ENCODE measurements at places on chromosomes 1 and 21.

DNA sequence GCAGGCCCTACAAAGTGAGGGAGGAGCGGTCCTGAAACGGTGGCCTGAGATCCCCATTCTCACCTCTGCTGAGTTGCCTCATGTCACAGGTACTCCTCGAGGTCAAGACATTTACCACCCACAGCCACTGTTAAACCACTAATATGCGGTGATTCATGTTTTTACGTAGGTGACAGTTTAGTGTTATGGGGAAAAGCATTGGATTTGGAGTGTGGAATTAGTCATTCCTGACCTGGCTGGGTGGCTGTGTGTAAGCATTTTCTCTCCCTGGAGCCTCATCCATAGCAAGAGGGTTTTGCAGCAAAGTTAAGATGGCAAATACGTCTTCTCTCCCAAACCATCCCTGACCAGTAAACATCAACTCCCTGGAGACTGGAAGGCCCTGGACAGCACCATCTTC, 57.8 kb upstream of the KCNJ6 start:
- peak; percentile 50 for DNase-seq

DNA sequence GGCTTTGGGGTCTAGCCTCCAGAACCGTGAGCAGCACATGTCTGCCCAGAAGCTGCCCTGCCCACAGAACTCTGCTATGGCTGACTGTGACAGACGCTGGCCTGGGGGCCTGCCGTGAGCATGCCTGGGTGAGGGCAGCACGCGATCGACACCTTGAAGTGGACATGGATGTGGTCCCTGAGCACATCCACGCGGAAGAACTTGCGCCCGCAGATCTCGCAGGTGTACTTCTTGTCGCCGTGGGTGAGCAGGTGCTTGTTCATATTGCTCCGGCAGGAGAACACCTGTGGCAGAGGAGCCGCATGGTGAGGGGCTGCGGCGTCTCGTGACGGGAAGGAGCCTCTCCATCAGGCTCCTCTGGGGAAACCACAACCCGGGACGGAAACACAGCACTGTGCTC, 56.0 kb downstream of the PRDM15 start:
- no peak for DNase-seq

DNA sequence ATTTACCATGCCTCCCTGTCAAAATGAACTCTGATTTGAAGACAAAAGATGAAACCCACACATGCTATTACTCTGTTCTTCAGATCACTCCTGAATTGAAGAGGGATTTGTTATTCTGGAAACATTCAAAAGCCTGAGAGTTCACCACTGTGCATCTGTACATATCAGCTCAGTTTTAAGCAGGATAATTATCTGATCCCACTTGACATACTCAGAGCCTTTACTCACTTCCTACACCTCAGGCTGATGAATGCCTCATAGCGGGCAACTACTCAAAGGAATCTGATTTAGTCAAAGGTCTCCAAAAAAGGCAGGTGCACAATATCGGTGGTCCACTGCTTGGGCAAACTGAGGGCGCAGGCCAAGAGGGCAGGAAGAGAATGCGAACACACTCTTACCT, 47.5 kb upstream of the LPAR3 start:
- DNase-seq, result no peak

DNA sequence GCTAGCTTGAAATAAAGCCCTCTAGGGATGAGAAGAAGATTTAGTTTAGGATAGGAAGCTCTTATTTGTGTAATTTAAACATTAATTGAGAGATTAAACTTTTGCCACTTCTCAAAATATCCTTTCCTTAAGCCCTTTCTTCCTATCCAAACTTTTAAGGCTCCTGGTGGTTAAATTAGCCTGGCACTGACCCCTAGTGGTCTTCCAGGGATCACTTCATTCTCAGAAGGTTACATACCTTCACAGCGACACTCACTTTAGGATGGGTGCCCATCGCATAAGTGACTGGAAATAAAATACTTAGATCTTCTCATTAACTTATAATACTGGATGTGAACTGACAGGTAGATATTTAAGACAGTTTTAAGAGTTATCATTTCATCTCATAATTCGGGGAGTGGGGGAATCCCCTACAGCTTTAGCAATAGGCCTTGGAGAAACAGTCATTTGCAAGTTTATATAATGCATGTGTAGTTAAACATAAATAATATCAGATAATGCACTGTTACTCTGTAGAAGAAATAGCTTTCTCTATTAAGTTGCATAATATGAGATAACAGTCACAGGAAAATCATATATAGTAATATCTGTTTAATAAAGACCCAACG, 7.4 kb downstream of the LHX9 start:
- DNase-seq, result peak; percentile 25

DNA sequence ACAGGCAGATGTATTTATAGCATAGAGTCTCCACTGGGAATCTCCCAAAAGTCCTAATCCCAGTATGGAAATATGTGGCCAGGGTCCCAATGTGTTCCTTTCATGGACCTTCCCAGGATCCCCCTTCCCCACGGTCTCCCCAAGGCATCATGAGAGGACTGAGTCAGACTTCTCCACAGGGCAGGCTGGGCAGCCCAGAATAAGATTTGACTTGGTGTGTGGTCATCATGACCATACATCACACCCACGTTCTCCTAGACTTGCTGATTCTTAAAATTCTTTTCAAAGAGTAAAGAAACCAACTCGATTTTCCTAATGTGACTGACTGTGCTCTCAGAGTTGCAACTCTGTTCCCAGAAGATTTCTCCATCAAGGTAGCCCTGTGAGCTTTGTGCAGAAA, 93.9 kb upstream of the CD34 start:
- DNase-seq, result no peak

DNA sequence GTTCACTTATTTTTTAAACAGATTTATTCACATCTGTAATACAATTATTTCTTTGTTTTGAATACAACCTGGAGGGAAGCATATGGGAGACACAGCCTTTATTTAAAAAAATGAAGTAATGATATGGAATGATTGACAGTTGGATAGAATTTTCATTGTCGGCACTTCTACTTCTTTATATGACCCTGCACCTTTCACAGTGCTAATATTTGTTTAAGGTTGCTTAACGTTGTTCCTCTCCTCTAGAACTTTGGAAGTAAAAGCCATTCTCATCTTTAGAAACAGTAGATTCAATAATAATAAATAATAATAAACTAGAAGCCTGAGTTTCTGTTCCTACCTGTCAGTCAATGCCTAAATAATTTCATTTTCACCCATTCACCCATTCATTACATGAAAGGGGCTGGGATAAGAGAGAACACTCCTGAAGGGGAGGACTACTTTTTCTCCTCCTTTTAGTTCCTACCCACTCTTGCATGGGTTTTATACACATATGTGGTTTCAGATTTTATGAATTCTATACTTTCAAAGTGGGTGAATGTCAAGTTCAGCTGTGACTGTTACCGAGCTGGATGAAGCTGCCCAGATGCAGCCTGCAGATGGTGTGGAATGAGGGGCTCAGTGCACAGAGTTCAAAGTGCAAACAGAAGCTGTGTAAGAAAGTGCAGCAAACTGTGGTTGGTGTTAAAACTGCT, 9.4 kb downstream of the RUNX1 start:
- no peak for DNase-seq
